ENCODE measurements at places on chromosomes 5 and 9. TPM values are rescaled to one million over a fixed set of nuclear protein-coding genes. Genes with fewer than 3 reads are reported as not detected.

DNA sequence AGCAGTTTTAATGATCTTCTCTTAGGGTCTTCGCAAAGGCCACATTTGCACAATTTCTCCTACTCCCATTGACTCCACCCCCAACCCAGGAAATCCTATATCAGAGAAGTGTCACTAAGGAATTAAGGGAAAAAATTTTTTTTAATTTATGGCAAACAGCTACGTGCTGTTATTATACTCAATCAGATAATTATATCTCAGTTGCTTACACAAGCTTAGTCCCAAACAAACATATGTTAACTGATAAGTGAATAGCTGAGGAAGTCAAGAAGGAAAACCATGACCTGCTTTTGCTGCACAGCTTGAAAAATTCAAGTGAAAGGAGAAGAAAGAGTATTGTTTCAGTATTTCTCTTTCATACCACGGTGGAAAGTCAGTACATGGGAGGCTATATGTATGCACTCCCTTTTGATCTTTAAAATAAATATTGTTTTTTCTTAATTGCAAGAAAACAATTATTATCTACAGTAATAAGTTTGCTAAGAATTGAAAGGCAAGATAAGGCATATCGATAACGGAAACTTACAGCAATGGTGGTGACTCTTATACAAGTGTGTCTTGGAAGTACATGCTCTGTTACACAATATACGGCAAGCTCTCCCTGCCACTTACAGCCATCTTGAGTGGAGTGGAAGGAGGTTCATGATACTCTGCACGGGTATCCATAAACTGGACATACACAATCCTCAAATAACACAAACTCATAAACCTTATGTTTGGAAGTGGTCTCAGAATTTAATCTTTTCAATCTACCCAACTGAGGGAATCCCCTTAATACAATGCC lies 167.9 kb upstream of the FREM1 start:
- no peak for DNase-seq
- H3K36me3 ChIP-seq: no peaks in the 10 kb centered on the region
- no peaks in the 10 kb centered on the region for H3K27me3 ChIP-seq
- H3K27ac ChIP-seq: no peak overlapping the region
- no peak overlapping the region for H3K4me3 ChIP-seq

Gene OR1J2
- total RNA-seq: not detected

Gene PCDHB13
- 3.6 TPM for total RNA-seq

Gene DPP7
- total RNA-seq: 37.9 TPM

Gene SLC36A3
- not detected for total RNA-seq

Gene PCDHGB3
- 0.71 TPM for total RNA-seq

Gene SNCAIP
- 10.2 TPM for total RNA-seq

Data from neural crest cell (in vitro differentiated cells).